ENCODE measurements at places on chromosomes 3 and 15.

GRCh38 chr3:100103558-100104441 lies 10.5 kb downstream of the FILIP1L start:
- DNase-seq: peak; percentile 72

DNA sequence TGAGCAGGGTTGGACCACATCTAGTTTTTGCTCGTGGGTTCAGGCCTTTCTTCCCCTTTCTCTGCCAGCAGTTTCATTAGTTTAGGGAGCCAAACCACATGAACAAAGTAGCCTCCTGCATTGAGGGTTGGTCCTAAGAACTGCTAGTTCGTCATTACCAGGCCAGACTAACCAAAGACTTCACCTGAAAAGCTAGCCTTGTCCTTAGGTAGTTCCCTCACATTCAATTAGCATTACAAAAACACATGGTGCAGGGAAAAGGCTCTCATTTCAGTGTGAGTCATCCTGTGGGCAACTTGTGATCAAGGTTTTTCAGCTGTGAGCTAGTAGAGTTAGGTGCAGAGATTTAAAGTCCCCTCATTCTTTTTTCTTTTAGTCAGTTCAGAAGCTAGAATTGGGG lies 279.3 kb upstream of the CTNNB1 start:
- no peak for DNase-seq

DNA sequence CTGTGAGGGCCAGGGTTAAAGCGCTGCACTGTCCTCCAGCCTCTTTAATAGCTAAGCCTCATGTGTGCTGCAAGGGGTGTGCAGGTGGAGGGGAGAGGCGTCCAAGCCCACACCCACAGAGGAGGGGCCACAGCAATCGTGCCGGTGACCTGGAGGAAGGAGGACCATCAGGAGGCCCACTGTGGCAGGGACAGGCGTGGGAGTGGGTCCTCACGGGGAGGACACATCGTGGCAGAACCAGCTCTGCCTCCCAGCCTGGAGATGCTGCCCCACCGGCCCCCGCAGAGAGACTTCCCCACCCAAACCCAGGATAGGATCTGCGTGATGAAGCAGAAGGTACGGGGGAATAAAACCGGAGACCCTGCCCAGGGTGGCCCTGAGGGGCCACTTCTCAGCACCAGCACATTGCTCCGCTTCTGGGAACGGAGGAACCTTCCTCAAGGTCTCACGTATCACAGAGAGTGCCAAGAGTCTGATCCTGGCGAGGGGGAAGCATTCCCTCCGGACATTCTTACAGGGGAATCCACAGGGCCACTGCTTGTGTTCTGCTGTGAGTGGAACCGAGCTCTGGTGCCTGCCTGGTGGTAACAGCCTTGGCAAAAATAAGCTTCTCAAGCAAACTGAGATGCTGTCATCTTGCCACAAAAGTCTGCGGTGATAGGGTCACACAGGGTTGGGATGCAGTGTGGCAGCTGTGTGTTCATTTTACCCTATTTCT lies 199.8 kb downstream of the XXYLT1 start:
- DNase-seq: no peak

- no peak for DNase-seq
These were observed 249.5 kb upstream of the TRIM42 start for GRCh38 chr3:140428380-140428779.

- DNase-seq: no peak
These were observed 33.9 kb downstream of the SCN10A start for GRCh38 chr3:38782148-38782547.

- no peak for DNase-seq
These were observed 402.2 kb downstream of the NR2F2 start for GRCh38 chr15:96732704-96733103.

DNA sequence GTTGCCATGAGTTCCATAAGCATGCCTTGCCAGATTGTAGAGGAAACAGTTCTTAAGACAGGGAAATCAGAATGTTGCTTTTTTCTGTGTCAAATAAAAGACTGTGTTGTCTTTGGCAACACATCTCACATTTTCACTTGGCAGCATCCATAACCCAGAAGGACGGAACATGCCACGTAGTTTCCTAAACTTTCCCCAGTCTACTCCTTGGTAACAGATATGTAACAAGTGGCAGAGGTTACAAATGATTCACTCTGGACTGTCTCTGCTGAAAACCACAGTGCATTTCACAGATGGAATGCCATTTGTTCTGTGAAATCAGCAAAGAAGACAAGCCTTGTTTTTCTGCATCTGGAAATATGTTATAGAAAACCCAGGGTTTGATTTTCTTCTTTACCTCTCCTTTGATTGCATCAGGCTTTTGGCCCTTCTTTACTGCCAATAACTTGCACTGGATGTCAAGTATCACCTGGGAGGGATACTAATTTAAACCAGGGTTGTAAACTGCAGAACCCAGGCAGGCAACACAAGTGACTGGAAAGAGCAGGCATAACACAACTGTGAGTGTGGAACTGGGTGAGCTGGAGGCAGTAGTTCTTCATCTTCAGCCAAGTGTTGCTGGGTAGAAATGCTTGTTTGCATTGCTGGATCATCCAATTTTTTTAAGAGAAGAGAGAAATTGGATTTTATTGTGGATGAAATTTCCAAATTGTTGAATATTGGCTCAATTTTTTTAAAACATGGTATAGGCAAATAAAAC lies 124.4 kb upstream of the FOXB1 start:
- DNase-seq: peak; percentile 18

- DNase-seq: no peak
These were observed 84.2 kb downstream of the FGF7 start for GRCh38 chr15:49507261-49507660.

GRCh38 chr3:129022114-129023007 lies 21.3 kb downstream of the EFCC1 start:
- DNase-seq: no peak

- peak; percentile 29 for DNase-seq
These were observed 154.7 kb upstream of the KCNMB2 start for GRCh38 chr3:178381555-178381954.

GRCh38 chr3:60045686-60046085 lies 995.9 kb upstream of the CFAP20DC start:
- DNase-seq: no peak

DNA sequence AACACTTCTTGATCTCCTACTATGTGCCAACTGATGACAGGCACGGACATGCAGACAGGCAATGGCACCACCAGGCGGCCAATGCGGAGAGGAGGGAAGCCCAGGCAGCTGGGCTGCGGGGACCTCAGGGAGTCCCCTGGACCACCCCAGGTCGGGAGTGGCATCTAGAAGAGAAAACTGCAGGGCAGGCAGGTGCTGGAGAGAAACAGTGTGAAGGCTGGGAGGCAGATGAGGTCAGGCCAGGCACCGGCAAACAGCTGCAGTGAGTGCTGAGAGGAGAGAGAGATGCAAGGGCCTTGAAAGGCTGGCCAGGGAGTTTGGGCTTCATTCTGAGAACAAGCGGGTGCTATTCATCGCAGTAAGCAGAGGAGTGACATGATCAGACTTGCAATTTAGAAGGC lies 29.1 kb downstream of the SLC6A1 start:
- DNase-seq: no peak

DNA sequence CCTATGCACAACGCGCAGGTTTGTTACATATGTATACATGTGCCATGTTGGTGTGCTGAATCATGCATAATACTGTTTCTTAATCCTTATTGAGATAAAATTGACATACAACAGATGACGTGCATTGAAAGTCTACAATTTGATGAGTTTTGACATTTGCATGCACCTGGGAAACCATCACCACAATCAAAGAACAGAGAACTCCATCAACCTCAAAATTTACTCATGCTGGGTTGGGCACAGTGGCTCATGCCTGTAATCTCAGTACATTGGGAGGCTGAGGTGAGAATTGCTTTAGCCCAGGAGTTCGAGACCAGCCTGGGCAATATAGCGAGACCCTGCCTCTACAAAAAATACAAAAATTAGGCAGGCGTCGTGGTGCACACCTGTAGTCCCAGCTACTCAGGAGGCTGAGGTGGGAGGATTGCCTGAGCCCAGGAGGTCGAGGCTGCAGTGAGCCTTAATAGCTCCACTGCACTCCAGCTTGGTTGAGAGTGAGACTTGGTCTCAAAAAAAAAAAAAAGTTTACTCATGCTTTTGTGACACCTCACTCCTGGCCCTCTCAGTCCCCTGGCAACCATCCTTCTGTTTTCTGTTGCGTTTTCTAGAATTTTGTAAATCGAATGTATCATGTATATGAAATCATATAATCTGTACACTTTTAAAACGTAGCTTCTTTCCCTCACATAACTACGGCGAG lies 56.6 kb downstream of the BHLHE40 start:
- DNase-seq: no peak

DNA sequence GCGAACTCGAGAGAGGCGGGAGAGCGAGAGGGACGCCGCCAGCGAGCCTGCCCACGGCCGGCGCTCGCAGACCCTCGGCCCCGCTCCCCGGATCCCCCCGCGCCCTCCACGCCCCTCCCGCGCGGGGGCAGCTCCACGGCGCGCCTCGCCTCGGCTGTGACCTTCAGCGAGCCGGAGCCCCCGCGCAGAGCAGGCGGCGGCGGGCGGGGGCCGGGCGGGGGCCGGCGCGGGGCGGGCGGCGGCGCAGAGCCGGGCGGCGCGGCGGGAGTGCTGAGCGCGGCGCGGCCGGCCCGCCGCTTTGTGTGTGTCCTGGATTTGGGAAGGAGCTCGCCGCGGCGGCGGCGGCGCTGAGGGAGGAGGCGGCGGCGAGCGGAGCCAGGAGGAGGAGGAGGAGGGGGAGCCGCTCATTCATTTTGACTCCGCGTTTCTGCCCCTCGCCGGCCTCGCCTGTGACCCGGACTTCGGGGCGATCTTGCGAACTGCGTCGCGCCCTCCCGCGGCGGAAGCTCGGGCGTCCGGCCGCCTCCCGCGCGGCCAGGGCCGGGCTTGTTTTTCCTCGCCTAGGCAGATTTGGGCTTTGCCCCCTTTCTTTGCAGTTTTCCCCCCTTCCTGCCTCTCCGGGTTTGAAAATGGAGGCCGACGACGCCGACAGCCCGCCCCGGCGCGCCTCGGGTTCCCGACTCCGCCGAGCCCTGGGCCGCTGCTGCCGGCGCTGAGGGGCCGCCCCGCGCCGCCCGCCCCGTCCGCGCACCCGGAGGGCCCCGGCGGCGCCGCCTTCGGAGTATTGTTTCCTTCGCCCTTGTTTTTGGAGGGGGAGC lies 524 bp downstream of the IGF1R start:
- DNase-seq: peak; percentile 30

DNA sequence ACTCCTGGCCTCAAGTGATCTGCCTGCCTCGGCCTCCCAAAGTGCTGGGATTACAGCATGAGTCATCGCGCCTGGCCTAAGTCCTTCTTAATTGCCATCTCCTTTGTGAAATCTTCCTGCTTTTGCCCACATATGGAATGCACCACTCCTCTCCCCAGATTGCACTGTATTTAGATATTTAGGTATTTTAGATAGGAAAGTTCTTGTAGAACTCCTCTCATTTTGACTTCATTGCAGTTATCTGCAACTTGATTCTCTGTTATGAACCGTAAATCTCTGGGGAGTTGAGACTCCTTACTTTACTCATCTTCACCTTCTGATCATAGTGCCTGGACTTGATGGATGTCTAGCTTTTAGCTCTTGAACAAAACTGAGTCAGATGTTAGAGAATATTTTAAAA lies 150.7 kb downstream of the AKAP13 start:
- no peak for DNase-seq

- DNase-seq: peak; percentile 41
These were observed 7.7 kb downstream of the CCR2 start for GRCh38 chr3:46361408-46362283.

DNA sequence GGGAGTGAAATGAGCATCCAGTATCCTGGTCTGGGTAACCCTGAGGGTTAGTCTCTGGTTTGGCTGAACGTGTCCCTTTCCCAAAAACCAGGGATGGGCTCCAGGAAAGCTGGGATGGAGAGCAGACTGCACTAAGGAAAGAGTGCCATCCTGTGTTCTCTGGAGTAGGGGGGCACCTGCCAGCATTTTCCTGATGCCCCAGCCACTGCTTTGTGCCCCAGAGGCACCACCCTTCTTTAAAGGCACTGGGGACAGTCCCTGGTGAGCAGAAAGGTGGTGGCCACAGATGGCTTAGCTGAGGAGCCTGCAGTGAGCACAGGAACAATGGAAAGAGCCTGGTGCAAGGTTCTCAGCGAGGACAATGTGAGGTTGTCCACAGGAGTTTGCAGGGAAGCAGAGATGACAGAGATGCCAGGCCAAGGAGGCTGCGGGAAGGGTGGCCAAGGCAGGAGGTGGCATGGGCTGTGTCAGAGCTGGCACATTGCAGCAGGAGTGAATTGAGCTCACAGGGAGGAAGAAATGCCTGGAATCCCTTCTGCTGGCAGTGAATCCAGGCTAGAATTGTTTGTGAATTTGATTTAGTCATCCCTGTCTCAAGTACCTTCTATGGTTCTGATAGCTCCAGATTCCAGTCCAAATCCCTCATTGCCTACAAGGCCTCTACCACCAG lies 39.9 kb downstream of the AMOTL2 start:
- no peak for DNase-seq

DNA sequence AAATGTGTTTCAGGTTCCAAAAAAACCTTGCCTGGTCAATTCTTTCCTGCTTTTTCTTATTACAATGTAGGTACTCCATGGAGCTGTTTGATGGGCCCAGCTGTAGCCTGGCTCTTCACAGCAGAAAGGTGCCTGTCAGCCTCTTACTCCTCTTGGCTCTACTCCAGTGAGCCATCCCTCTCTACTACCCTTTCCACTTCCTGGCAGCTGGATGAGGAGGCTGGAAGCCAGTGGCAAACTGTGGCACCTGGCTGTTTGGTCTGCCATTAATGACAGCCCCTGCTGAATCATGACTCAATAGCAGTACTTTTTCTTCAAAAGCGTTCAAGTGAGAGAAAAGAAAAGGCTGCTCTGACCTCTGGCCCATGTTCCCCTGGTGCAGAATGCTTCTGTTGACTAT lies 618.1 kb downstream of the PYDC2 start:
- no peak for DNase-seq

DNA sequence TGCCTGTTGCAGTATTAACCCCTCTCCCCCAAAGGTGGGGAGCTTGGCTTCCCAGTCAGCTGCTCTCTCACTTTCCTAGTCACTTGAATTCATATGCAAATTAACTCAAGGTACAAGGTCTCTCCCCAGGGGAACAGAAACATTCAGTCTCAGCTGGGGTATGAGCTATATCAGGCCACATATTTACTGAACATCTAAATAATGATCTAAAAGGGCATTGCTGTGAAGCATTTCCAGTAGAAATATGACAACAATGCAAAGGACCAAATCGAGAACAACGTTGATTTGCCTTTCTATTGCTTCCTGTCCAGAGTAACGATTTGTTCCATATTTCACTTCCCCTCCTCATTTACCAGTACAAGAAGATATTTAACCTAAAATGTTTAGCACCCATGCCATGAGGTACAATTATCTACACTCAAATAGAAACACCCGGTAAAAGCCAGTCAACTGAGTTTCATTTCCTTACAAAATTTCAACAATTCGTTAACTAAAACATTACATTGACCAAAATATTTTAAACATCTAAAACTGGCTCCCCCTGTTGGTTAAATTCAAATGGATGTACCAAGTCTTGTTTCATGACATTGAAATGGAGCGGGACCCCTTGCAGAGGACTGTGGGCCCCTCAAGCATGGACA lies 36.5 kb upstream of the KLHL6 start:
- peak; percentile 9 for DNase-seq

DNA sequence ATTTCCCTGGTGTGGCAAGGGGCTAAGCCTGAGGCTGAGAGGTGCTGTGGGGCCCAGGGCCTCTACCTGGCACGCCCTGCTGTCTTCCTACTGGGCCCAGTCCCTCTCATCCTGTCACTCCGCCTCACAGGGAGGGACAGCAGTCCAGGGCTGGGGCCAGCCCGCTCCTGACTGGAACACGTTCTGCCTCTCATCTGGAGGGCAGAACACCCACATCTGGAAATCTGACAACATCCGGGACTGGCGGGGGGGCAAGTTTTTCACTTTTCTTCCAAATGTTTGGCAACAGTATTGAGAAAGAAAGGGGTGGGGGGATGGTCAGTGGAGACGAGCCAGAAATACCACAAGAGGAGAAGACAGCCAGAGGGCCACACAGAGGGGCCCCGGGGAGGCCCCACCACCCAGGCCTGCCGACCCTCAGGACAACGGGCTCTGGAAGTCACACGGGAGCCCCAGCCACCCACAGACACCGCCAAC lies 1.8 kb upstream of the MYL3 start:
- DNase-seq: no peak
